ENCODE measurements at places on chromosomes 11 and 22.

DNA sequence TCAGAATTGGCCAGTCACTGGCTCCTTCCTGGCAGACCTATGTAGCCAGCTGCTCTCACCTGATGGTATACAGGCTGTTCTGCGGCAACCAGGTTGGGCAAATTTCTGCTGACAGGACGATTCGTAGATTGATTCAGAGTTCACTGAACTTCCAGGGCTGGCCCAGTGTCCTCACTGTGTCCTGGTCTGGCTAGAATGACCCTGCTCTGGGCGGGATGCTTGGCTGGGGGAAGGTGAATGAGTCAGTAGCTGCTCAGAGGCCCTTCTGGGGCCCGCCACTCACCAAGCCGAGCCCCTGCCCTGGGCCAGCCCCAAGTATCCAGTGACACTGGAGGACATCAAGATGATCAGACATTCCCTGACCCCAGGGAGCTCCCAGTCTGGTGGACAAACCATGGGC, 62.9 kb upstream of the WNT11 start:
- no peak for DNase-seq

DNA sequence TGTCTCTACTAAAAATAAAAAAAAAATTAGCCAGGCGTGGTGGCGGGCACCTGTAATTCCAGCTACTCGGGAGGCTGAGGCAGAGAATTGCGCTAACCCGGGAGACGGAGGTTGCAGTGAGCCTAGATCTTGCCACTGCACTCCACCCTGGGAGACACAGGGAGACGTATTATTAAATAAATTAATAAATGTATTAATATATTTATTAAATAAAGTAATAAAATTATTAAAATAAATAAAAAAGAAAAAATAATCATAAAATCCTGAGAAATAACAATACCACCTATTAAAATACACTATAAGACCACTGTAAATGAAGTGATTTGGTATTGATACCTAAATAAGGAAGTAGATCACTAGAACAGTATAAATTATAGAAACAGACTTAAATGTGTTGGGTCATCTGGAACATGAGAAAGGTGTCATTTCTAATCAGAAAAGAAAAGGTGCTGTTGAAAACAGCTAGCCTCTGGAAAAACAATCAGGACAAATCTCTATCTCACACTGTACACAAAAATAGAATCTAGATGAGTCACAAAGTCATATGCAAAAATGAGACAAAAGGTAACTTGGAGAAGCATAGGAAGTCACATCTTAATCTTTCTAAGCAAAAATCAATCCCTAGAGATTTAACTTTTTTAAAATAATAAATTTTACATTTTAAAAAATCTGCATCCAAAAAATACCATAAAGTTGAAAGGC, 43.2 kb upstream of the UBASH3B start:
- DNase-seq: no peak

DNA sequence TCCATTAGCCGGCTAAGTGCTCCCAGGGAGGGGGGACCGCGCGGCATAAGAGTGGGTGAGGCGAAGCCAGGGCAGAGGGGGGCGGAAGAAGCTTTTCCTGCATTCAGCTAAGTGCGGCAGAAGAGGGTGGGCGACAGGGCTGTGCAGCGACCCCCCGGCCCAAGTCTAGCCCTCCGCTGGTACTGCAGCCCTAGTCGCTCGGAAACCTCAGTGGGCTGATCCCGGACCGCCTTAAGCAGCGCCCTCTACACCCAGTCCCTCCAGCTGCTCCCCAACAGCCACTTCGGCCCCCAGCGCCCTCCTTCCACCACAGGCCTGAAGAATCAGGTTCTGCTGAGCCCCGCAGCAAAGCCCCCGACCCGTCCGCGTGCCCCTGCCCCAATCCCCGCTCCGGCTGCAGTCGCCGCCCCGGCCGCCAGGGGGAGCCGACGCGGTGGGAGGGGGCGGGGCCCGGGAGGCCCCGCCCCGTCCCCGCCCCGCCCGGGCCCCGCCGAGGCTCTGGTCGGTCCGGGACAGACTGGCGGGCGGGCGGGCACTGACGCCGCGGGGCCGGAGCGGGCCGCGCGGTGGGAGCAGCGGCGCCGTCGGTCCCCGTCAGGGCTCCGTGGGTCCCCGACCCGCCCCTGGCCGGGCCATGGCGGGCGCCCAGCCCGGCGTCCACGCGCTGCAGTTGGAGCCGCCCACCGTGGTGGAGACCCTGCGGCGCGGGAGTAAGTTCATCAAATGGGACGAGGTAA, at the start of gene PLCB3:
TSS of gene PLCB3 (plus strand) at position 515 of the 737 bp plus-strand sequence. CDS start at position 635, 120 bp downstream.
- no peak for DNase-seq

GRCh38 chr11:78706551-78706950, 131.9 kb upstream of the NARS2 start:
- no peak for DNase-seq

- no peak for DNase-seq
Observed at GRCh38 chr11:24390762-24391161, 106.1 kb upstream of the LUZP2 start.

DNA sequence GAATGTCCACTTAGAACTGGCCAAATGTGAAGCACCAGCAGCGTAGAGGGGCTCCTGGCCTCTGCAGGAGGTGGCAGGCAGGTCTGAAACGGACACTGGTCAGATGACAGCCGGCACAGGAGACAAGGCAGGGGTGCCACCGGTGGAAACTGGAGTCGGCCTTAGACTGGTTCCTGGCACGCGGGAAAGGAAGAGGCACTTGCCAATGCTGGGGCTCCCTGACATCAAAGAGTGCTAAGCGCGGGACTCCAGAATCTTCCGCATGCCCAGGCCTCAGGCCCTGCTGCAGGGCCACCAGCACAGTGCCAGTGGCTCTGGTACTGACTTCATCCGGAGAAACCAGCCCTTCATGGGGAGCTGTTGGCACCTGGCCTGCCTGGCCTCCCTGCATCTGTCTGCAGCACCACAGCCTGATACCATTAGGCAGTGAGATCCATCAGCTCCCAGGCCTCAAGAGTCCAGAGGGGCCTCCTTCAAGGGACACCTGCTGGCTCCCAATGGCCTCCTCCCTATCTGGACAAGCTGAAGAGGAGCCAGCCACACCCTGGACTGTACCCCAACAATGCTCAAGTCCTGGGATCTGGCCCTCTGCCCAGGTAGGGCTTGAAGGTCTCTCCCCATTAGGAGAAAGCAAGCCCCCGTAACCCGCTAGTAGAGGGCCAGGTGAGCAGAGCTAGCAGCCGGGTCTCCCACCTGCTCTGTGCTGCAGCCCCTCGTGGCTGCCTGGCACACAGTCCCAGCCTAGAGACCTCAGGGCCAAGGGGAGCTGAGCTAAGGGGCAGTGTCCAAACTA, 29.7 kb upstream of the GNB1L start:
- DNase-seq: no peak

DNA sequence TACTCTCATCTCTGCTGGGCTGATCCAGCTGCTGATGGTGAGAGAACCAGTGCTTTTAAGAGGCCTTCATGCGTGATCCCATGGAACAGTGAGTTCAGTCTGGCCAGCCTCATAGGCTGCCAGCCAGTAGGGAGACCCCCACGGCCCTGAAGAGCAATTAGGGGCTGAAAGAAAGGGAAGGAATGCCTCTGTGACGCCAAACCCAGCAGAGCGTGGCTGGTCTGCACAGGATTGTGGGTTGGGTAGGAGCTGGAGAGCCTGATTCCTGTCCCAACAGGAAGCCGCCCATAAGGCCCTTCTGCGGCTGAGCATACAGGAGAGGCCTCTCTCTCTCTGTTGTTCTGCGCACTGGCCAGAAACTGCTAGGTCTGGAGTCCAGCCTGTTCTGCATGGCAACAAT, 181.5 kb upstream of the E2F8 start:
- DNase-seq: no peak

GRCh38 chr11:44363116-44363515, 53.2 kb upstream of the ALX4 start:
- no peak for DNase-seq

DNA sequence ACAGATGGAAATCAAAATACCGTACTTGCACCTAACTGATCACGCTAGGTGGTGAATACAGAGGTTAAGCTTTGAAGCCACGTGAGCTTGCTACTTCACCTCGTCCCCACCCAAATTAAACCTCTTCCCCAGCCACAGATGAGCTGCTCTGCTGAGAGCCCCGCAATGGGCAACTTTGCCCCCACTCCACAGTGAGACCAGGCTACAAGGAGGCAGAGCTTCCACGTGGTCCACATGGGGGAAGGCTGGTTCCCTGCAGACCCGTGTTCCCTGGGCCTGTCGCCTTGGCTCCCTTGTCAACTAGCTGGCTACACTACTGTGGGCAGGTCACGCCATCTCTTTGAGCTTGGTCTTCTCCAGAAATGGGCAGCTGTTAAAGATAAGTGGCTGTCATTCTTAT, 10.9 kb downstream of the CD5 start:
- DNase-seq: no peak

GRCh38 chr11:8081591-8082250, 710 bp downstream of the TUB start:
- peak; percentile 29 for DNase-seq

DNA sequence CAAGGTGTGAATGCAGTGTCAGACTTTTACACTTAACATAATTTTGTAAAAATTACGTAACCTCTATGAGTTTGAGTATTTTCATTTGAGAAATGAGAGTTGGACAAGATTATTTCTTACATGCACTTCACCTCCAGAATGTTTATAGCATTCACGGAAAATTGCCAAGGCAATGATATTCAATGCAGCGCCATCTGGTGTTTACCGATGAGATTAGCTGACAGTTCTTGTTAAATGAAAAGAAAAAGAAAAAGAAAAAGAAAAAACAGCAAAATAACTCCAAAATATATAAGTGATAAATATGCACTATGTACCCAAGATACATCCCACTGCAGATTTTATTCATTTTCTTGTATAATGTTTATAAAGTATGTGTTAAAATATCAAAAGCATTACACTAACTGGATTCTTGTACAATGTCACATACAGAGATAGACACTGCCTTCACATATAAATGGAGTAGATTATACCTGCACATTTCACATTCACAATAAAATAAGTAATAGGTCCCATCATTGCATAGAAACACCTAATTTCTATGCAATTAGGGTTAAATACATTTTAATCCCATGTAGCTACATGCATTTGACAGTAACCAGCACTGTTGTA, 976.3 kb upstream of the FAT3 start:
- DNase-seq: peak; percentile 35

DNA sequence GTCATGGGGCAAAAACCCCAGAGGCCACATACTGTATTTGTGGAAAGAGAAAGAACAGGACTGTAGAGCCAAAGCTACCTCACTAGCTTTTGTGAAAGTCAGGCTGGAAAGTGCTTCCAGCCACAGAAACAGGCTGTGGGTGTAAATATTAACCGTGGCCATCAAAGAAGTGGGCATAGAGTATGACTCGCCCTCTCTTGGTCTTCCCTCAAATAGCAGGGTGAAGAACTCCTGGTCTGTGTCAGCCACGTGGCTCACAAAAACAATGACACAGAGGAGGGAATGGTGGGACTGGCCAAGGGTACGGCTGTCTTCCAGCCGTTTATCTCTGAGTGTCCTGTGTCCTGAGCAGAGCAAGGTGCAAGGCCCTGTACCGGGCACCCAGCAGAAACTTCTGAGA, 37.6 kb upstream of the UBASH3B start:
- no peak for DNase-seq

DNA sequence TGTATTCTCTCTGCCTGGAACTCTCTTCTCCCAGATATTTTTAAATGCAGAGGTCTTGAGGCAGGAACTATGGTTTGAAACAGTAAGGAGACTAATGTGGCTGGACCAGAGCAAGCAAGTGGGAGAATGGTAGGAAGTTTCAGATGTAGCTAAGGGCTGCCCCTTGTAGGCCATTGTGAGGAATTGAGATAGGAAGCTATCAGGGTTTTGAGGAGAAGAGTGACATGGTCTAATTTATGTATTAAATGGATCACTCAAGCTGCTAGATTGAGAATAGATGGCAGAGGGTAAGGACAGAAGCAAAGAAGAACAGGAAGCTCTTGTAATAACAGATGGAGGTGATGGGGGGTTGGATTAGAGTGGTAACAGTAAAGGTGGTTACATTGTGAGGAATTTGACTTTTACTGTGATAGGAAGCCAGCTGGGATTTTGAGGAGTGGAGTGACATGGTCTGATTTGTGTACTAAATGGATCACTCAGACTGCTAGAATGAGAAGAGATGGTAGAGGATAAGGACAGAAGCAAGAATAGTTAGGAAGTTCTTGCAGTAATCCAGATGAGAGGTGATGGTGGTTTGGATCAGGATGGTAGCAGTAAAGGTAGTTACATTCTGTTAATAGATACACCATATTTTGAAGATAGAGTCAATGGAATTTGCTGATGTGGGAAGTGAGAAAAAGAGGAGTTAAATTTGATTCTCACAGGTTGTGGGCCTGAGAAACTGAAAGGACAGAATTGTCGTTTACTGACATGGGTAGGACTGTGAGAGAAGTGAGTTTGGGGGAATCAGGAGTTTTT, 63.0 kb downstream of the HIPK3 start:
- DNase-seq: no peak

DNA sequence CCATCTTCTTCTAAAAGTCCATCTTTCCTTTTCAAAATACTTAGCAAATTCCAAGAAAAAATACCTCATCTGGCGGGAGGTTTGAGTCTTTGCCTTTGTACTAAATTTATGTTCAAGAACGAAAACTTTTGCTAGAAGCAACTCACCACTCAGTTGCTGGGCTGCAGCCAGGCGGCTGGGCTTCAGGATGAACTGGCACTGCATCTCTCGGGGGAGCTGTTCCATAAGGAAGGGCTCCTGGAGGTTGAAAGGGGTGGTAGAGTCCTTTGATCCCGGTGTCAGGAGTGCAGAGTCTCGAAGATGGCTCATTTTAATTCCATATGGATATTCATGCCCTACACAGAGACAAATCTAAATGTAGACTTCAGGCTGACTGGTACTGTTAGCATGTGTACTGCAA, 105.8 kb downstream of the ARHGAP20 start:
- no peak for DNase-seq

- no peak for DNase-seq
Observed at GRCh38 chr22:34638128-34638527, 427.8 kb upstream of the ISX start.

DNA sequence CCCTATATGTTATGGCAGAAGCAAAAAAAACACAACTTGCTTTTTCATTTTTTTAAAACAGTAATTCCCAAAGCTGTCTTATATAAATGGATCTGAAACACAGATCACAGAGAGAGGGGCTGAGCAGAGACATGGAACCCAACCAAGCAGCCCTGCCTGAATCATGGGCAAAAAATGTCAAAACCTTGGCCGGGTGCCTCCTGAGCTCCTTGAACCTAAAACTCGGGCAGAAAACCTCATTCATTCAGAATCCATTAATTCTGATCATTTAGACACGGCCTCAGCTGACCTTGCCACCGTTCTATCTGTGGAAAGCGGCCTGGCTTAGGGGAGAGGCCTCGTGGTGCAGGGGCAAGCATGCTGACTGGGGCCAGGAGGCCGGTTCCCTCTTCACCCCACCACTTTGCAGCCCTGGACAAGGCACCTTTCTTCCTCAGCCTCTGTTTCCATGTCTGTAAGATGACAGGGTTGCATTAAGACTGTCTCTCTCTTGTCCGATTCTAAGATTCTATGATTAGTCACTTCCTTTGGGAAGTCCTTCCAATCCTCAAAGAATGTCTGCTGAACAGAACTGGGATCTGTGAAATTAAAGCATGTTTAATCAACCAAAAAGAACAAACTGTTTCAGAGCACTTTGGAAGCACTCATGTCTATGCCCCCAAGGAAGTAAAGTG, 26.0 kb downstream of the TENM4 start:
- no peak for DNase-seq

Data from NCI-H526 treated with DMSO at 0.1 percent for 48 hours (cell line).